ENCODE measurements at places on chromosomes 2 and 18.

DNA sequence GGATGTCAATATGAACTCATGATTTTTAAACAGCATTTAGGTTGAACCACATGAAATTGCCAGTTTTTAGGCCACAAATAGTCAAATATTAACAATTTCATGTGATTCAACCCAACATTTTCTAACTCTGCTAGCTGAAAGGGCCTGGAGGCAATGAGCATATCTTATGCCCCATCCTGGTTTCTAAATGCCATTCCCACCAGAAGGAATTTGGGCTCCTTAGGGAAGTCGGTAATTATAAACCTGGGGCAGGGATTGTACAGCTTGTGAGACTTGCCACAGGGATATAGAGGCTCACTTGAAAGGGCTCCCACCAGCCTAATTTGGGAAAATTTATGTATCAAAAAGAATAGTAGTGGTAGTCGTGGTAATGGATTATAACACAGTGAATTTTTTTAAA, 178.4 kb upstream of the ALPP start:
- DNase-seq: no peak

DNA sequence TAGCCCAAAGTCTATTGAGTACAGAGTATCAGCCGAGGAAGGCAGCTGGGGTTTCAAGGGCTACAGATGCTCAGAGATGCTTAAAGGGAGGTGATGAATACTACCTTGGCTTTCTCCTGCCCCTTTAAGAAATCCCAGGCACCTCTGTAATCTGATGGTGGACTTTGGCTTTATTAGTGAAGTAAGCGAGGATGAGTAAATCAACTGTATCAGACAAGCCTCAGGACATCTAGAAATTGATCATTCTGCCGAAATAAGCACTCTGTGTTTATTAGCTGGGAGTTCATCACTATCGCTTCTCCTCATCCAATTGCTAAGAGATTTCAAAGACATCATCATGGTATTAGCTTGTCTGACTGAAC, 344.4 kb downstream of the SETBP1 start:
- no peak for DNase-seq

DNA sequence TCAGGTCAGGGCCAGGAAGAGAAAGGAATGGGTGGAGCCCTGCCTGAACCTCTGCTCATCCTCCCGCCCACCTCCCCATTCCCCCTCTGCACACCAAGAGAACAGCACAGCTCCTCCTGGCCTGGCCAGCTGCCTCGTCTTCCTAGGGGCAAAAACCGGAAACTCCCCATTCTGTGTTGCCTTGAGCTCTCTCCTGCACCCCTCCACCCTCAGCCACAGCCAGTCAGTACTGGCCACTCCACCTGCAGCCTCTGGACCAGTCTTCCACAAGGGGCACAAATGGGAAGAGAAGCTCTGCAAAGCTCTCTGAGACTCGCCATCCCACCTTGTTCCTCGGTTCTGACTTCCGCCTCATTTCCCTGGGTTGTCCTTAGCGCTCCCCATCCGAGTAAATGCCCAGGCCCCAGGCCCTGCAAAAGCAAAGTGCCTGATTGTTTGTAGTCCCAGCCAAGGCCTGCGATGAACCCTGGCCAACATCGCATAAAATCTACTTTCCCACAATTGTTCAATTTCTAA, 39.3 kb upstream of the SLC35G4 start:
- DNase-seq: no peak

GRCh38 chr2:98478907-98479306, 34.2 kb downstream of the INPP4A start:
- no peak for DNase-seq

Measured in GM12865 (cell line).